Endothelial cell (in vitro differentiated cells): ENCODE measurements at places on chromosomes 11 and 22. TPM values are rescaled to one million over a fixed set of nuclear protein-coding genes. Genes with fewer than 3 reads are reported as not detected.

The ACRV1 gene
- not detected for total RNA-seq

The KLHL35 gene
- total RNA-seq = 2.8 TPM

- H3K4me1 ChIP-seq = peaks cover 59% of the 10 kb centered on the region
- H3K36me3 ChIP-seq = peaks cover 4% of the 10 kb centered on the region
- H3K4me3 ChIP-seq = no peak overlapping the region
- DNase-seq = no peak
Observed at GRCh38 chr11:78313898-78314297, 103.7 kb downstream of the GAB2 start.

DNA sequence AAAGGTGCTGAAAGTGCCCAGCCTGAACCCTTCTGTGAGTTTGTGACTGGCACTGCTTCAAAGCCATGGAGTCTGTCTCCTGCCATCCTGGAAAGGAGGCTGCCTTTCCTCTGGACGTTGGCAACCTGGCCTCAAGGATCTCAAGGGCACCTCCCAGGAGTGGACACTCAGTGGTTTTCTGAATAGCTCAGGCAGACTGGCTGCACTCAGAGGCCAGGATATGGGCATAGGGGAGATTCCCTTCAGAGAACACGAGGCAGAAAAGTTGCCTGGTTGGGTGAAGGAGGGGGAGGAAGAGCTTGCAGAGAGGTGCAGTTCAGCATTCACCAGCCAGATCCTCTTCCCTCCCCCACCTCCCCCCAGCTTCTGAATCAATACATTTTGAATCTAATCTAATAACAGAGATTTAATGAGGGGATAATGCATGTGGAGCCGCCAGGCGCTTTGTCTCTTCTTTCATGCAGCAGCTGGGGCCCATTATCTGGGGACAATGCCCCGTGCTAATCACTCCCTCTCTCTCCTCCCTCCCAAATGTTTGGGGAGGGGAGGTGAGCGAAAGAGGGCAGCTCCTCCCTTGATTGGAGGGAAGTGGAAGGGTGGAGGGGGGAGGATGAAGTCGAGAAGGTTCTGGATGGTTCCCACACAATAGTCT, 17.7 kb downstream of the HTR3A start:
- no peak overlapping the region for H3K4me3 ChIP-seq
- H3K4me1 ChIP-seq = no peaks in the 10 kb centered on the region
- no peak overlapping the region for H3K27ac ChIP-seq
- peaks cover 3% of the 10 kb centered on the region for H3K27me3 ChIP-seq
- H3K36me3 ChIP-seq = no peaks in the 10 kb centered on the region
- no peak for DNase-seq

DNA sequence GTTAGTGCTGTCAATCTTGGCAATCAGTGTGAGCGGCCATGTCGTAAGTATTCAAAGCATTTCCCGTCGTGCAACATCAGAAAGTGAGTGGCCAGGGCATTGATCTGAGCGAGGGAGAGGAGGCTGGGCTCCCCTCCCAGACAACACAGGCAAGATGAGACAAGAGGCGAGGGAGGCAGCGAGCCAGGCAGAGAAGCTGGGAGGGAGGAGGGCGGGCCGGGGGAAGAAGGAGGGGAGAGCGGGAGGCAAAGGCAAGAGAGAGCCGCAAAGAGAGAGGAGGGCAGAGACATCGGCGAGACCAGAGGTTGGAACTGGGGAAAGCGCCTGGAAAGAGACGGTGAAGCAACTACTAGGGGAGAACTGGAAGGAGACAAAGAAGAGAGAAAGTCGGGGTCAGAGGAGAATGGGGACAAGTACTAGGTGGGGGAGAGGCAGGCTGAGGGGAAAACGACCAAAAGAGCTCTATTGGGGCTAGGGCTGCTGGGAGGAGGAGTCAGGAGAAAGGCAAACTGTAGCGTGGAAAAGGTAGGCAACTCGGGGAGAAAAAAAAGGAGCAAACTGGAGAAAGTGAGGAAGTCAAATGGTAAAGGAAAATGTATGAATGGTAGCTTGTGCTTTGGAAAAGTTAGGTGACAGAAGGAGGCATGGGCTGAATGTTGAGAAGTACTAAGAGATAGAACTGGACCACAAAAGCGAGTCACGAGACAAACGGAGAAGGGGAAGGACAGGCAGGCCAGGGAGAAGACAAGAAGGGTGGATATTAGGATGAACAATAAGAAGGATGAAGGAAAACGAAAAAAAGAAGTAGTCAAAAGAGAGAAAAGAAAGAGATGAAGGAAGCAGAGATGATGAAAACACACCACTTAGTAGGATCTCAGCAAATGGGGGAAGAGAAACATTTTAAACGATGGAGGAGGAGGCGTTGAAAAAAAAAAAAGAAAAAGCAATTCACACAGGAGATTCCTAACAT, 130.5 kb upstream of the C11orf58 start:
- H3K27me3 ChIP-seq = peaks cover 19% of the 10 kb centered on the region
- peaks cover 6% of the 10 kb centered on the region for H3K36me3 ChIP-seq
- no peak overlapping the region for H3K4me3 ChIP-seq
- peak; percentile 58 for DNase-seq
- H3K27ac ChIP-seq = no peak overlapping the region
